ENCODE measurements at places on chromosomes 1 and 21. TPM values are rescaled to one million over a fixed set of nuclear protein-coding genes. Genes with fewer than 3 reads are reported as not detected.
A peak's percentile ranks its signal among the peaks of the same experiment; 100 is the strongest.

- no peaks in the 10 kb centered on the region for H3K4me1 ChIP-seq
- no peak for DNase-seq
- no peak overlapping the region for H3K4me3 ChIP-seq
- H3K36me3 ChIP-seq = no peaks in the 10 kb centered on the region
Observed at GRCh38 chr1:84907095-84907827, 14.3 kb upstream of the LPAR3 start.

- H3K4me3 ChIP-seq = no peak overlapping the region
- H3K27me3 ChIP-seq = no peaks in the 10 kb centered on the region
- peak; percentile 61 for DNase-seq
Observed at GRCh38 chr1:110106013-110106941, 6.0 kb upstream of the UBL4B start.

GRCh38 chr1:51101976-51102375 is at the start of gene C1orf185:
Gene C1orf185 (plus strand): TSS chr1:51102228. CDS start chr1:51102234, 6 bp downstream.
- H3K27me3 ChIP-seq = no peaks in the 10 kb centered on the region
- H3K4me3 ChIP-seq = no peak within 1 kb of the TSS
- H3K27ac ChIP-seq = no peak within 1 kb of the TSS
- H3K36me3 ChIP-seq = no peaks in the 10 kb centered on the region

- DNase-seq = no peak
- H3K4me1 ChIP-seq = no peaks in the 10 kb centered on the region
- no peak overlapping the region for H3K4me3 ChIP-seq
- H3K27me3 ChIP-seq = no peaks in the 10 kb centered on the region
- no peak overlapping the region for H3K27ac ChIP-seq
Observed at GRCh38 chr1:7108251-7108650, 323.0 kb downstream of the CAMTA1 start.

DNA sequence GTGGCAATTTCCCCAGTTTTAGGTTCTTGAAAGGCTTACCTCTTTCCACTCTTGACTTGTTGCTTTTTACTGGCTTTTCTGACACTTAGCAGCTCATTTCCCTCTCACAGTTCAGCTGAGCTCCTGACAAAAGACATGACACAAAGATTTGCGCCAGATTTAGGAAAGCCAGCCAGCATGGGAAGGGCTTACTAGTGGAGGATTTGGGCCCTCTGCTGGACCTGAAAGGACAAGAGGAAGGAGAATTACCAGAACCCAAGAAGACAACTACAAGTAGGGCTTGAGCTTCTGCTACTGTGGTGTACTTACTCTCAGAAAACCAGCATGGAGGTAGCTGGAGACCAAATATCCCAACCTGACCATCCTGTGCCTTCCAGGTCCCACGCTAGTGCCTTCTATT is 784.5 kb downstream of the BRINP3 start:
- no peak for DNase-seq
- H3K4me3 ChIP-seq = no peak overlapping the region
- no peaks in the 10 kb centered on the region for H3K4me1 ChIP-seq
- H3K36me3 ChIP-seq = no peaks in the 10 kb centered on the region
- H3K27me3 ChIP-seq = no peaks in the 10 kb centered on the region
- no peak overlapping the region for H3K27ac ChIP-seq

GRCh38 chr1:172997941-172998361 is 52.8 kb downstream of the TNFSF18 start:
- H3K4me3 ChIP-seq = no peak overlapping the region
- H3K27me3 ChIP-seq = no peaks in the 10 kb centered on the region
- no peak overlapping the region for H3K27ac ChIP-seq
- no peak for DNase-seq
- H3K4me1 ChIP-seq = no peaks in the 10 kb centered on the region
- H3K36me3 ChIP-seq = no peaks in the 10 kb centered on the region

GRCh38 chr21:10463156-10463555 is 58.2 kb upstream of the TPTE start:
- H3K27ac ChIP-seq = no peak overlapping the region
- H3K4me3 ChIP-seq = no peak overlapping the region
- DNase-seq = no peak
- H3K27me3 ChIP-seq = no peaks in the 10 kb centered on the region

DNA sequence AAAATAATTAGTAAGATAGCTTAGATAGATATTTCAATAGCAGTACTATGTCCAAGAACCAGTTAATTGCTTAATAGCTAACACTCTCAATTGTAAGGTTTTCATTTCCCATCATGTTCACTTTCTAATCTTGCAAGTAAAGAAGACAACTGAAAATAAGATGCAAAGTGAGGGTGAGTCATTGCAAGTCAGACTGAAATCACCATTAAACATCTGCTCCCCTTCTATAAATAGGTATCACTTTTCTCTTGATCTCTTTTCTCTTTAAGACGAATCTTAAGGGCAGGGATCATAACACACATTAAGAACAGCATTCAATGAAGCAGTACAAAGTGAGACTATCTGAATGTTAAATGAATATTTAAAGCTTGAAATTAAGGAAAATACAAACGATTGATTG is 40.4 kb downstream of the UBR4 start:
- peaks cover 97% of the 10 kb centered on the region for H3K36me3 ChIP-seq
- H3K4me1 ChIP-seq = no peaks in the 10 kb centered on the region
- H3K4me3 ChIP-seq = no peak overlapping the region
- H3K27ac ChIP-seq = no peak overlapping the region
- no peaks in the 10 kb centered on the region for H3K27me3 ChIP-seq

Gene SLC22A15
- 5.4 TPM for total RNA-seq

Gene MRPL55
- total RNA-seq = 23.5 TPM

Gene FAM151A
- not detected for total RNA-seq

Gene SLC26A9
- total RNA-seq = 1.6 TPM

Gene MFAP2
- 12.1 TPM for total RNA-seq

Gene ADAMTS1
- 50.2 TPM for total RNA-seq

Gene CGN
- 7.7 TPM for total RNA-seq
